ENCODE measurements at places on chromosomes 2 and 18. TPM values are rescaled to one million over a fixed set of nuclear protein-coding genes. Genes with fewer than 3 reads are reported as not detected.

GRCh38 chr18:5068851-5069250 is 128.2 kb downstream of the AKAIN1 start:
- no peak for DNase-seq

- no peak for DNase-seq
Observed at GRCh38 chr2:46913471-46914381, 1.9 kb downstream of the MCFD2 start.

DNA sequence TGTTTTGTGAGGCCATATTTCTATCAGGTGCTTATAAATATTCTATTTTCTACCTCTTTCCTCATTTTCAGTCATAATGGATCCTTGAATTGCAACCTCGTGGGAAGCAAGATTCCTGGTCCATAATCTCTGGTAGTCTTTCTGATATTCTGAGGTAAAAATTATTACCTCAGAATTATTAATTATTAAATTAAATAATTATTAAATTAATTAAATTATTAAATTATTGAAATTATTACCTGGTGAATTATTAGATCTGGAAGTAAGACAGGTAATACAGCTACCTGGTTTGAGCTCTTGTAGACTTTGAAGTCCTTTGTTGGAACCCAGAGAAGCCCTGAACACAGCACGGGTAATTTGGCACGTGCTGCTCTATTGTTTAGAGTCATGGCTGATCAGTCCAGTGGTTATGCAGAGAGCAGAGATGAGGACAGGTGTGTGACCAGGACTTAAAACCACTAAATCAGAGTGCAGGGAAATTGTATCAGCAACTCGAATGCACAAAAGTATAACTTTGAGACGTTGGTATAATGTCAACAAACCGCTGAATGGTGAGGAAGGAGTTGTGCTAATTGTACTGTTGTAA is 46.8 kb upstream of the PTPRM start:
- no peak for DNase-seq

IL36A gene
- polyA plus RNA-seq, result not detected

DNA sequence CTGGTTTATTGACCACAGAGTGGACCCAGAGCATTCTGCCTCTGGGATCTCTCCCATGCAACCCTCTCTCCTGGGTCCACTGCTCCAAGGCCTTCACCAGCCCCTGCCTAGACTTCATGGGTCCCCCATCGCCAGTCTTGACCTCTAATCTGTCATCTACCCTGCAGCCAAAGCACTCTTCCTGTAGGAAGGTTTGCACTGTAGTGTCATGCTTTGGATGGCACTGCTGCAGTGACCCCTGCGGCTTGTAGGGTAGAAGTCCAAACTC is 41.7 kb downstream of the MYO7B start:
- DNase-seq, result no peak

- DNase-seq, result no peak
Observed at GRCh38 chr2:234308073-234308812, 188.6 kb downstream of the ARL4C start.

STARD6 gene
- polyA plus RNA-seq, result not detected

OXER1 gene
- polyA plus RNA-seq, result 9.7 TPM

PNKD gene
- polyA plus RNA-seq, result 59.7 TPM

DNA sequence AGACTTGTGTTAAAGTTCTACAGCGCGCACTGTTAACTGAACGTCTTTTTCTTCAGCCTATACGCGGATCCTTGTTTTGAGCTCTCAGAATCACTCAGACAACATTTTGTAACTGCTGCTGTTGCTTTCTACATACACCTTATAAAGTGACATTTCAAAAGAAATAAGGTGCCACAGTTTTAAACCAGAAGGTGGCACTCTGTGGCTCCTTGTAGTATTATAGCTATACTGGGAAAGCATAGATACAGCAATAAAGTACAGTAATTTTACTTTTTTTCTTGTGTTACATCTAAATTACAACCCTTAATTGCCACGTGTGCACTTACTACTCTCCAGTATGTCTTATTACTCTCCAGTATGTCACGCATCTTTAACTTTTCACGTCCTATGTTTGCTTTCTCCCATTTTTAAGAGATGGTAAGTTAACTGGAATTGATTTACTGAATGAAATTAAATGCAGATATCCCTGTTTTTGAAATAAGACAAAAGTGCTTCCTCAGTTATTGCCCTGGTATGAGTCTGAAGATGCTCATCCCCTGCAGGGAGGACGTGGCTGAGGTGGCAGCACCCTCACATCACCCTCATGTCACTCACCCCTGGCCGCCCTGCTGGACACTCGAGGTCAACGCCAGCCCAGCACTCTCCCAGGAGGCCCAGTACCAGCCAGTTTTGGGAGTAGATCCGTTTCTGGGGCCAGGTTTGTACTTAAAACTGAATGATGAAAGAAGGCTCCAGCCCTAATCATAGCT is 37.8 kb downstream of the GORASP2 start:
- no peak for DNase-seq

DNA sequence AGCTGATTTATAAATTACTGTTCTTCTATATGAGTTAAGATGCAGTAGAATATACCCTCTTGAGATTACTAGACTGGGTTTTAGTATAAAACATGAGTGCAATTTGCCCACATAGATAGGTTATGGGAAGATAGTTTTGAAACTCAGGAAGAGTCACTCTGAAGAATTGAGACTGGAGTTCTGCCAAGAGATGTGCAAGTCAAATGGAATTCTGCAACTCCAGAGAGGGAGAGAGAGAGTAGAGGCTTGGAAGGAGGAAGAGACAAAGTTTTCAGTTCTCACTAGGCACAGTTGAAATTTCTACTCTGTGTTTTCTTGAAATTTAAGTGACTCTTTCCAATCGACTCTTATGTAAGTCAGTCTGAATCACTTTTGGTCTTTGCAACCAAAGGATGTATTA is 878.8 kb downstream of the TSN start:
- DNase-seq, result no peak

Data from left lung (tissue), 14 donors.